ENCODE measurements at places on chromosomes 3 and 15.

- DNase-seq: no peak
These were observed 134.6 kb upstream of the TP63 start for GRCh38 chr3:189496375-189497138.

DNA sequence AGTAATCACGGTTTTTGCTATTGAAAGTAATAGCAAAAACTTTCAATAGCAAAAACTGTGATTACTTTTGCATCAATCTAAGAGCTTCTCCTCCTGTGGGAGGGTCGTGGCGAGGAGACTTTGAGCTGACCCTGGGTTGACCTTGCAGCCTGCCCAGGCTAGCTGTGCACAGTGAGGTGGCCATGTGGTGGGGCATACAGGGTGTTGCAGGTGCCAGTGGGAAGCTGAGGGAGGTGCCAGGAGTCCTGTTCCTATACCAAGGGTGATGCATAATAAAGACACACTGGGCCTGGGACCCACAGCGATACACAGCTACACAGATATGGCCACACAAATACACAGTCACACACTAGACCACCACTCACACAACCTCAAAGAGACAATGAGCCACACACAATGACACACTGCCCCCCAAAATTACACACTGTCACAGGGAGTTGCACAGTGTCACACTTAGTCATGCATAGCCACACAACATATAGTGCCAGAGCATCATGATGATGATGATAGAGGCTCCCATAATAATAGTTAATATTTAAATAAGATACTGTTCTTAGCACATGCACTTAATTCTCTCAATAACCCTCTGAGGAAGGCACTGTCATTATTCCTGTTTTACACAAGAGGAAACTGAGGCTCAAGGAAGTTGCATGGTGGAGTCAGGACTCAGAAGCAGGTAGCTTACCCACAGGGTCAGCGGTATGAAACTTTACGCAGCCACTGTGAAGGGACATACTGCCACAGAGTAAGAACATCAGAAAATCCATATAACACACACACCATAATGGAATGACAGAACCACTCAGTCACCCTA lies 6.3 kb downstream of the PLCD1 start:
- DNase-seq: peak; percentile 18

- DNase-seq: no peak
These were observed 78.2 kb upstream of the STAC start for GRCh38 chr3:36302158-36302509.

- no peak for DNase-seq
These were observed 393.6 kb upstream of the GOLIM4 start for GRCh38 chr3:168489301-168489700.

DNA sequence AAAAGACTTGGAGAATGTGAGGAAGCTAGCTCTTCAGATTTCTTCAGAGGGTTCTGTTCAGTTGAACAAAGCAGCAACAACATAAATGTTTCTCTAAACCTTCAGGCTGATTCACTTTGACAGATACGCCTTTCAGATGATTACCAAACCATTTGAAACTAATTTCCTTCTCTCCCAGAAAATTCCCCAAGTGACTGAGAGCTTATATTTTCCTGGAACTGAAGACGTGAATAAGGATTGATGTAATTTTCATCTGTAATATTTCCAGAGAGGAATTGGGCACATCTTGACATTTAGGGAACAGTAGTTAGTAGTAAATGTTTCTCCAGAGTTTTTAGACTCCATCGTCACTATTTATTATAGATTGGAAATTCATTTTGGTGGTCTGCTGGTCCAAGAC lies 108.6 kb upstream of the AADACL2 start:
- no peak for DNase-seq

- DNase-seq: no peak
These were observed 30.7 kb downstream of the CHD2 start for GRCh38 chr15:92930776-92931175.

DNA sequence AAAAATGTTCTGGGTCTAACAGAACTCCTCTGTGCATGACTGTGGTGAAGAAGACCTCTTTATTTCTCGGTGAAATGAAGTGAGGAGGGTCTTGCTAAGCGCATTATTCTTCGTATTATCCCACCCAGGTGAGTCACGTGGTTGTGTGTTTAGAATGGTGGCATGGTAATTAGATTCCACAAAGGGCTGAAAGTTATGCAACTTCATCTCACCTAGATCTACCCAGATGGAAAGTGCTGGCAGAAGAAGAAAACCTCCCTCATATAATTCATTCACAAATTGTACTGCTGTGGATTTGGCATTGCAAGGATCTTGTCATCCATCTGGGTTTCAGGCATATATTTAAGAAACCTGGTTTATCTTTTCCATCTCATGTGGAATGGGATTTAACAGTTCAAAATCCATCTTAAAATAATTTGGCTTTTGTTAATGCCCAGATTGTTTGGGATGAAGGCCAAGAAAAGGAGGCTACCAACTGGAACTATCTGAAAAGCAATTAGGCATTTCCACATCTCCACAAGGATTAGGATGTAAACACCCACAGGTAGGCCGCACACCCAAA lies 175.3 kb downstream of the PLCL2 start:
- DNase-seq: no peak

GRCh38 chr15:89379251-89379695 lies 44.6 kb upstream of the POLG start:
- DNase-seq: peak; percentile 46

GRCh38 chr3:73874161-73874560 lies 249.4 kb upstream of the PDZRN3 start:
- no peak for DNase-seq

All from H9 (cell line).